ENCODE measurements at places on chromosomes 6 and 20. TPM values are rescaled to one million over a fixed set of nuclear protein-coding genes. Genes with fewer than 3 reads are reported as not detected.

The COL19A1 gene
- not detected for total RNA-seq

The TRAM2 gene
- total RNA-seq: 5.8 TPM

The SRXN1 gene
- total RNA-seq: 11.7 TPM

The SLPI gene
- 21.0 TPM for total RNA-seq

The PSORS1C1 gene
- total RNA-seq: 5.7 TPM

The CNR1 gene
- 4.8 TPM for total RNA-seq

The CYP39A1 gene
- total RNA-seq: 7.9 TPM

DNA sequence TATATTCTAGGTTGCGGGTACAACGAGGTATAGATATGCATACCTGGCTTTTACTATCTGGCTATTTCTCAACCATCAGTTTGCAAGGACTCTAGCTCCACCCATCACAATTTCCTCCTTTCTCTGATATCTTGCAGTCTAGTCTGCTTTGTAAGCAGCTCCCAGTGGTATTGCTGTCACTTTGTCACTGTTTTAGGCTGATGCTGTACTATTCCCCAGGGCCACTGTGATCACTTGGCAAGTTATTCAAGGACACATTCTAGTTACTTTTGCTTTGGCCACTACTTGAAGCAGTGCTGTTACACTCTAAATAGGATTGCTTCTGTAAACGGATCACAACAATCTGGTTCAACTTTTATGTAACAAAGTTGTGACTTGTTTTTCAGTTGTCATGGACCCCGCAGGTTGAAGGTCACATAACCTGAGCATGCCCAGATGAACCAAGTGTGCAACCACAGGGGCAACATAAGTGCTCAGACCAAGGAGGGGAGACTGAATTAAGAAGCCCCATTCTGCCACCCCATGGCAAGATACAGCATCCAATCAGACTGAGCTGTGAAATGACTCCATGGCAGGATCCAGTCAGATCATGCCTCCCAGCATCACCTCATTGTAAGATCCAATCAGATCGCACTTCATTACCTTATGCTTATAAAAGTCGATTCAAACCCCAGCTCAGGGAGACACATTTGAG is 588.4 kb upstream of the CITED2 start:
- no peak overlapping the region for H3K4me3 ChIP-seq
- H3K36me3 ChIP-seq: no peaks in the 10 kb centered on the region

DNA sequence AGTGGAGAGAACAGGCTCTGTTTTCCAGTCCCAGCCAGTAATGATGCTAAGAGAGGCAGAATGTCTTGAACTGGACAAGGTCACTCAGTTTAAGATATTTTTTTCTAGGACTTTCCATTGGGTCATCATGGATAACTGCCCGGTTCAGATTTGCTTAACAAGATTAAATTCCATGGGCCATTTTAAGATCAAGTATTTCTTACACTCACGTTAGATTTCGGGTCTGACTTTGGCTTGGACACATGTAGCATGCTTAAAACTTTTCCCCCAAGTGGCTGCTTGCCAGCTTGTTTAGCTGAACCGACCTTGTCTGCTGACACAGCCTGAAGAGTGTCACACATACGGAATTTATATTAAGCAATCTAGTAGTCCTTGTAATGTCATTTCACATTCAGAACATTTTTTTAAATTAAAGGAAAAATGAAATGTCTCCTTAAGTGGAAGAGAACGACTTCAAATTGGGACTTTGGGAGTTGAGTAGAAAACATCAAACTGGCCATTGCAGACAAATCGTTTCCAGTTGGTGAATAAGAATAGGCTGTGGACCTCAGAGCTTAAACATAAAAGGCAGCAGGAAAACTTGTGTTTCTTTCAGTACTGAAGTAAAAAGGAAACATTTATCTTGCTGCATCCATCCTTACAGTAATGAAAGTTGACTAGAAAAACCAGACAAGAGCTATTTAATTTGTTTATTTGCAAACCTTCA is 29.0 kb downstream of the ARMC2 start:
- H3K27me3 ChIP-seq: no peaks in the 10 kb centered on the region
- H3K27ac ChIP-seq: peak overlapping the region; percentile 30
- peak; percentile 55 for DNase-seq
- no peaks in the 10 kb centered on the region for H3K36me3 ChIP-seq
- H3K4me3 ChIP-seq: no peak overlapping the region

GRCh38 chr6:39226639-39227329 is 2.5 kb downstream of the KCNK5 start:
- peak overlapping the region; percentile 46 for H3K4me3 ChIP-seq
- DNase-seq: no peak
- no peaks in the 10 kb centered on the region for H3K36me3 ChIP-seq
- H3K4me1 ChIP-seq: peaks cover 75% of the 10 kb centered on the region
- peaks cover 15% of the 10 kb centered on the region for H3K27me3 ChIP-seq

GRCh38 chr20:32480371-32481241 is 104.5 kb downstream of the NOL4L start:
- H3K36me3 ChIP-seq: no peaks in the 10 kb centered on the region
- H3K27ac ChIP-seq: peak overlapping the region; percentile 93
- H3K4me3 ChIP-seq: peak overlapping the region; percentile 7
- peaks cover 59% of the 10 kb centered on the region for H3K4me1 ChIP-seq

GRCh38 chr6:148972481-148972880 is 225.7 kb downstream of the UST start:
- no peak overlapping the region for H3K4me3 ChIP-seq
- no peak overlapping the region for H3K27ac ChIP-seq
- H3K36me3 ChIP-seq: no peaks in the 10 kb centered on the region
- no peaks in the 10 kb centered on the region for H3K27me3 ChIP-seq
- no peaks in the 10 kb centered on the region for H3K4me1 ChIP-seq
- peak; percentile 87 for DNase-seq

- H3K27ac ChIP-seq: no peak overlapping the region
- DNase-seq: no peak
- no peaks in the 10 kb centered on the region for H3K36me3 ChIP-seq
- no peaks in the 10 kb centered on the region for H3K27me3 ChIP-seq
Observed at GRCh38 chr6:100152201-100152600, 158.2 kb upstream of the MCHR2 start.

GRCh38 chr6:654136-654535 is 2.8 kb downstream of the HUS1B start:
- no peaks in the 10 kb centered on the region for H3K27me3 ChIP-seq
- DNase-seq: no peak
- no peak overlapping the region for H3K4me3 ChIP-seq
- peaks cover 18% of the 10 kb centered on the region for H3K4me1 ChIP-seq
- H3K36me3 ChIP-seq: peaks cover 12% of the 10 kb centered on the region

DNA sequence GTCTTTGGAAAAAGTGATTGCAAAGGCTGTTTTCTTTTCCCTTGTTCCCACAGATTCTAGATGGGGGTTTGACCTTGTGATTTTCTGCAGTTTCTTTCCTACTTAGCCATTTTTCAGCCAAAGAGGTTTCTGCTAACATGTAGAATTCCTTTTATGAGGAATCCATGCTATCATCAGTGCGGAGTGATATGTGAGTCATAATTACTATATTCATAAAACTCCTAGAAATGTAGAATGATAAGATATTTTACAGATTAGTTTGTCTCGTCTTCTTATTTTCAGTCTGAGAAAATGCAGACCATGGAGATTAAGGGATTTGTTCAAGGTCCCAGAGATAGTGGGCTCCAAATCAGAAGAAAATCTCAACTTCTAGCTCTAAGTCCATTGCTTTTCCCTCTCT is 98.6 kb downstream of the KCNQ5 start:
- no peak for DNase-seq
- no peaks in the 10 kb centered on the region for H3K36me3 ChIP-seq
- H3K27ac ChIP-seq: no peak overlapping the region
- H3K4me1 ChIP-seq: no peaks in the 10 kb centered on the region
- no peak overlapping the region for H3K4me3 ChIP-seq
- no peaks in the 10 kb centered on the region for H3K27me3 ChIP-seq

- DNase-seq: no peak
- H3K27ac ChIP-seq: peak overlapping the region; percentile 95
- no peaks in the 10 kb centered on the region for H3K36me3 ChIP-seq
- no peaks in the 10 kb centered on the region for H3K27me3 ChIP-seq
- peak overlapping the region; percentile 66 for H3K4me3 ChIP-seq
Observed at GRCh38 chr6:293193-294174, 1.2 kb downstream of the DUSP22 start.

DNA sequence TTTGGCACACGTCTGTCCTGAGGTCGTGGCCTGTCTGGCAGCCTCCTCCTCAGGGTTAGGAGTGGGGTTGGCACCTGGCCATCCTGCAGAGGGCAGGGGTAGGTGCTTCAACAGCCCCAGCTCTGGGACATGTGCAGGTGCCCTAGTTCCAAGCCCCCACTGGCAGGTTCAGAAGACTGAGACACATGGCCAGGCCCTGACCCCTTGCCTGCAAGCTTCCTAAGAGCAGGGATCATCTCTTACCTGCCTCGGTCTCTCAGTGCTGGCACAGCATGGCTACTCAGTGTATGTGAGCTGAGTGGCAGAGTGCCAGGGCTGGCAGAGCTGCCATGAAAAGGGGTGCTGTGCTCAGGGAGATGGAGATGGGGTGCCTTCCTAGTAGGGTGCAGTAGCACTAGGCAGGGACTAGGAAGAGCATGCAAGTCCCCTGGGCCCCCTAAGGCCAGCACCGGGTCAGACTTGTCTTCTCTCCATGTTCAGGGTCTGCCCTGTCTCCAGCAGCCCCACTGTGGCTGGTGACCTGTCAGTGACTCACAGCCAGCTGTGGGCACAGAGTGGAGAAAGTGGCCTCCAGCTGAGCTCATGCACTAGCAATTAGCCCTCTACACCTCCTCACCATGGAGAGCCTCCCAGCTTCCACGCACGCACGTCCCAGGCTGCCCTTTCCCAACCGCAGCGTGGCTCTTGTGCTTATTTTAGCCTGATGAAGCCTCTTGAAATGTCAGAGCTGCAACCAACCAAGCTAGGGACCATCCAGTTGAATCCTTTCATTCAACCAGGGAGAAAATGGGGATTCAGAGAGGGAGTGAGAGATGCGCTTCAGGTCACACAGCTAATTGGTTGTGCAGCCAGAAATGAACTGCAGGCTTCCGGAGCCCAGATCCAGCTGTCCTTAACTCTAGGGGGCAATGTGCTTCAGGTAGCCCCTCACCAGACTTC is 116.6 kb downstream of the MRPL14 start:
- no peaks in the 10 kb centered on the region for H3K4me1 ChIP-seq
- no peak for DNase-seq
- no peaks in the 10 kb centered on the region for H3K36me3 ChIP-seq
- no peak overlapping the region for H3K27ac ChIP-seq

GRCh38 chr6:53391170-53391569 is 42.4 kb upstream of the ELOVL5 start:
- H3K4me1 ChIP-seq: no peaks in the 10 kb centered on the region
- no peaks in the 10 kb centered on the region for H3K27me3 ChIP-seq
- no peak overlapping the region for H3K27ac ChIP-seq
- no peaks in the 10 kb centered on the region for H3K36me3 ChIP-seq
- peak; percentile 42 for DNase-seq

DNA sequence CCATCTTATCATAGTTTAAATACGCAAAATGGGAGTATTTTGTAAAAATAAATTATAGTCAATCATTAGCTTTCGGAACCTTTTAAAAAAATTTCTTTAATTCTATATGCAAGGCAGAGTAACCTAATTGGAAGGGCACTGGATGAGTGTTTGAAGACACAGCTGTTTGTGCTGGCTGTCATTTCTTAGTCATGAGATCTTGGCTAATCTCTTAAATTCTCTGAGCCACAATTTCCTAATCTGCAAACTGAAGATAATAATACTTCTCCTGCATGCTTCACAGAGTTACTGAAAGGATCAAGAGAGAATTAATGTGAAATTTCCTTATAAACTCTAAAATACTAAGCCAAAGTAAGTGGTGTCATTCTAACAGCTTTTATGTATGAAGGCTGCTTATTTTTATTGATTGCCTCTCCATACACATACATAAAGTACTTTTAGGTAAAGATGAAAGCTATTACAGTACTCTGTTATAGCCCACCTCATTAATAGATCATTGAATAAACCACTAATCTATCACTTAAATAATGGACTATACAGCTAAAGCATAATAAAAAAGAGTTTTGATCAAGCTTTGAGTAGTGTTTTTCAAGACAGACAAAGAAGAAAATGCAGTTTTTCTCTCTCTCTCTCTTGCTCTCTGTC is 383.7 kb upstream of the IRAK1BP1 start:
- no peak overlapping the region for H3K4me3 ChIP-seq
- H3K27ac ChIP-seq: no peak overlapping the region
- no peaks in the 10 kb centered on the region for H3K4me1 ChIP-seq
- no peak for DNase-seq
- H3K36me3 ChIP-seq: no peaks in the 10 kb centered on the region

- no peaks in the 10 kb centered on the region for H3K4me1 ChIP-seq
- DNase-seq: no peak
- no peak overlapping the region for H3K4me3 ChIP-seq
- H3K27me3 ChIP-seq: no peaks in the 10 kb centered on the region
- no peak overlapping the region for H3K27ac ChIP-seq
- H3K36me3 ChIP-seq: no peaks in the 10 kb centered on the region
Observed at GRCh38 chr6:156262014-156262413, 515.2 kb upstream of the ARID1B start.

- H3K27ac ChIP-seq: no peak overlapping the region
- no peak overlapping the region for H3K4me3 ChIP-seq
- DNase-seq: no peak
- H3K4me1 ChIP-seq: peaks cover 48% of the 10 kb centered on the region
Observed at GRCh38 chr20:49685809-49686208, 27.9 kb downstream of the B4GALT5 start.

DNA sequence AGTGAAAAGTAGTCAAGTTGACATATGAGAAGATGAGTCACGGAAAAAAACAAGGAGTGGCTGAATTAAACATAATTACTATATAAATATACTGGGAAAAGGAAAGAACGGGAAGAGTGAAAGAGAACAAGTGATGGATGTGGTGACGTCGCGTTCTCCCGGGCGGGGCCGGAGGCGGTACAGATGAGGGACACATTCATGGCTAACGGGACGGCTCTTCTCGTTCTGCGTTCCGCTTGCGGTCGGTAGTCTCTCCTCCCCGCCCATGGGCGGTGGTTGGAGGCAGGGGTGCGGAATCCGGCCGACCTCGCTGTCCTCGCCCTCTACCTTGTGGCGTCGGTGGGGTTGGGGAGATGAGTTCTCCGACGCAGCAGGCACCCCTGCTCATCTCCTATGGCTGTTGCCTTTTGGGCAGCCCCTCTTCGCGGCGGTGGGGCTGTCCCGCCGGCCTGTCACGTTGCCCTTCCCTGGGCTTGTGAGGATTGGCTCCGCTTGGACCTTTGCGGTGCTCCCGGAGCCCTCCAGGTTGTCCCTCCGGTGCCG is 22.5 kb downstream of the HLA-G start:
- peaks cover 6% of the 10 kb centered on the region for H3K4me1 ChIP-seq
- peak overlapping the region; percentile 41 for H3K4me3 ChIP-seq
- H3K27ac ChIP-seq: no peak overlapping the region
- peak; percentile 53 for DNase-seq
- H3K27me3 ChIP-seq: no peaks in the 10 kb centered on the region

- H3K27ac ChIP-seq: no peak overlapping the region
- no peak for DNase-seq
- no peak overlapping the region for H3K4me3 ChIP-seq
- H3K27me3 ChIP-seq: no peaks in the 10 kb centered on the region
- H3K4me1 ChIP-seq: no peaks in the 10 kb centered on the region
Observed at GRCh38 chr6:75351570-75351969, 67.0 kb upstream of the TMEM30A start.

- no peak overlapping the region for H3K27ac ChIP-seq
- no peaks in the 10 kb centered on the region for H3K27me3 ChIP-seq
- H3K4me3 ChIP-seq: no peak overlapping the region
Observed at GRCh38 chr6:131916847-131917246, 34.3 kb downstream of the CCN2 start.

- no peak overlapping the region for H3K4me3 ChIP-seq
- H3K4me1 ChIP-seq: peaks cover 17% of the 10 kb centered on the region
- H3K27ac ChIP-seq: no peak overlapping the region
- H3K36me3 ChIP-seq: no peaks in the 10 kb centered on the region
- no peaks in the 10 kb centered on the region for H3K27me3 ChIP-seq
Observed at GRCh38 chr6:12311106-12311505, 20.9 kb downstream of the EDN1 start.
